ENCODE measurements at places on chromosomes 4 and X.

- no peak for DNase-seq
Observed at GRCh38 chrX:71454222-71454621, 78.7 kb upstream of the OGT start.

DNA sequence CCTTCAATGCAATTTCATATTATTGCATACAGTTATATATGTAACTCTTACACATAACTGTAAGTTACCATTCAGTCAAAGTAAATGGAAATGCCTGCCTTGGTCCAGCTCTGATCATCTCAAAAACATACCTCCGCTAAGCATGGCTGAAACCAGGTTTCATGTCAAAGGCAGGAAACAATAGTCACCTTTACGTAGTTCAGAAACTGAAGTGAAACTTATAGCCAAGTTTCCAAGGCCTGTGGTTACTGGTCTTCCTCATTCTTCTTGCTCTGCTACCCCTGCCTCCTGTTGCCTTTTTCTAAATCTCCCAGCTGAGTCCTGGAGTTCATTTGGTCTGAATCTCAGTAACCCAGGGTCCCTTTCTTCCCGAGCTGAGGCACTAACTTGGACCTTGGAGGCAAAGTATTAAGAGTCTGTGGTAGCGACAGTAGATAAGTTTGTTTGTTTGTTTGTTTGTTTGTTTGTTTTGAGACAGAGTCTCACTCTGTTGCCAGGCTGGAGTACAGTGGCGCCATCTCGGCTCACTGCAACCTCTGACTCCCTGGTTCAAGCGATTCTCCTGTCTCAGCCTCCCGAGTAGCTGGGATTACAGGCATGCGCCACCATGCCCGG lies 30.8 kb downstream of the DAPP1 start:
- peak; percentile 79 for DNase-seq

DNA sequence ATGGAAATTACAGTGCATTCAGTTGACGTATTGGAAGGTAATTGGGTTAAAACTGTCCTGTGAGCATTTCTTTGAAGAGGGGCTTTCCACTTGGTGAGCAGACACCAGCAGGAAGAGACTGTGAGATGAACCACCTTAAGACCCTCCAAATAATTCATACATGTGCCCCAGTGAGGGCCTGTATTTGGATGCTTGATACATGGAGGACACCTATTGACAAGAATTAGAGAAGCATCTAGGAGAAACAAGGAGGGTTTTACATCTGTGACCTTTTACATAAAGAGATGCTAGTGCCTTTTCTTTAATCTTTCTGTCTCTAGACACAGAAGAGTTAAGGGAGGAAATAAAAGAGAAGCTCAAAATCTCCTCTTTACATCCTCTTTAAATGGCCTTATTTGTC lies 1115.3 kb upstream of the IGFBP7 start:
- no peak for DNase-seq

DNA sequence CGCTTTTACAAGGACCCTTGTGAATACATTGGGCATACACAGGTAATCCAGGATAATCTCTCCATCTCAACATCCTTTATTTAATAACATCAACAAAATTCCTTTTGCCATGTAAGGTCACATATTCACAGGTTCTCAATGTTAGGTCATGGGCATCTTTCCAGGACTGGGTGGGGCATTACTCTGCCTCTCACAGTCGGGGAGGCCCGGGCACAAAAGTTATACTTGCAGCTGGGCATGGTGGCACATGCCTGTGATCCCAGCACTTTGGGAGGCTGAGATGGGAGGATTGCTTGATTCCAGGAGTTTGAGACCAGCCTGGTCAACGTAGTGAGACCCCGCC lies 93.7 kb upstream of the AP1S2 start:
- no peak for DNase-seq

DNA sequence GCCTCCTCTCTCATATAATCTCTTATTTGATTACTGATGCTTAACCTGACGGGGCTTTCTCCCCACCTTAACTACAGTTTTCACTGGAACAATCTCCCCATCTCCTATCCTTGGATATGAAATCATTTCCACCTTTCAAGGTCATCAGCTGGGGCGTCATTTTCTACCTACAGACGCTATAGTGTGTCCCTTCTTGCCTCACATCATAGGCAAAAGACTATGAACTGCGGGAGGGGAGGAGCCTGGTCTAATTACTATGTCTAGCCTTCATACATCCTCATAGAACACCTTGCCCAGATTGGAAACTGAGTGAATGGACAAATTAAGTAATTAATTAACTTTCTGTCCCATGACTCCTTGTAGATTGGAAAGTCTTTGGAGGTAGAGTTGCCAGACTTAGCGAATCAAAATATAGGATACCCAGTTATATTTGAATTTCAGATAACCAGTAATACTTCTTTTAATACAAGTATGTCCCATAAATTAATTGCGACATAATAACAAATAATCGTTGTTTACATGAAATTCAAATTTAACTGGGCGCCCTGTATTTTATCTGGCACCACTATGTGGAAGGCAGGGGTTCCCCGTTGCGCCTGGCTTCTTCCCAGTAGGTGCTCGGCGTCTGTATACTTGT lies 752 bp upstream of the ATP6AP2 start:
- DNase-seq = no peak

DNA sequence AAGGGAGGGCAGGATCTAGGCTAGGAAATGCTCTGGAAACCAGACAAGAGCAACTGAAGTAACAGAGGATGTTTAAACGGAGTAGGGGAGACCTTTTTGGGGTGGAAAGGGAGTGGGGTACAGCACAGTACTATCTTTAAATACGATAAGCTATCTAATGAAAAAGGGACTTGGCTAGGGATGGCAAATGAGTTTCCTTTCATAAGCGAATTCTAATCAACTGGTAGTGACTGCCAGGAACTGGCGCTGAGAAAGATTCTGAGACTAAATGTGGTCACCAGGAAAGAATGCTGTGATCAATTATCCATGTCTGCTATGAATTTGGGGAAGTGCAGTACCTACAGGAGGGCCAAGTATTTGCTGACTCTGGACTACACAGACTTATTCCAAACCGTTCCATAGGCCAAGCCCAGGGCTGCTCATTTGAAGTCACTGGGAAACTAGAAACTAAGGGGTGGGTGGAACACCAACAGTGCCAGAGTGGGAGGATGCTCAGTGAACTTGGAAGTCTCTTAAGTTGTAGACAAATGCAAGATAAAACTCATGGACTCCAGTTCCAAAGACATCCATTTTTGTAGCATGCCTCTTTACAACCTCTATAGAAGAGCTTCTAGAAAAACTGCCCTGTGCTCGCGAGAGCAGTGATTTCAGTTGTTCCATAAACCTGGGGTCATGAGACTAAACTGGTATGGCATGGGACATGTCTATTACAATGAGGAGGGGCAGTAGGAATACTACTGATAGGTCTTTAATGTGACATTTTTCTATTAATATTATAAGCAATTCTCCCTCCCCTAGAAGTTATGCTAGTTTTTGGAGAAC lies 2.0 kb downstream of the TRAPPC2 start:
- DNase-seq = no peak

GRCh38 chr4:1565598-1566295 lies 118.4 kb downstream of the FAM53A start:
- peak; percentile 17 for DNase-seq

- DNase-seq = no peak
Observed at GRCh38 chr4:47525154-47525819, 40.2 kb downstream of the ATP10D start.

- DNase-seq = no peak
Observed at GRCh38 chr4:157075811-157076577, at the start of gene GLRB. TSS of gene GLRB (plus strand) at chr4:157076150. CDS start at chr4:157078025, 1,875 bp downstream.

GRCh38 chrX:9746148-9746888 lies 19.3 kb downstream of the GPR143 start:
- DNase-seq = no peak

DNA sequence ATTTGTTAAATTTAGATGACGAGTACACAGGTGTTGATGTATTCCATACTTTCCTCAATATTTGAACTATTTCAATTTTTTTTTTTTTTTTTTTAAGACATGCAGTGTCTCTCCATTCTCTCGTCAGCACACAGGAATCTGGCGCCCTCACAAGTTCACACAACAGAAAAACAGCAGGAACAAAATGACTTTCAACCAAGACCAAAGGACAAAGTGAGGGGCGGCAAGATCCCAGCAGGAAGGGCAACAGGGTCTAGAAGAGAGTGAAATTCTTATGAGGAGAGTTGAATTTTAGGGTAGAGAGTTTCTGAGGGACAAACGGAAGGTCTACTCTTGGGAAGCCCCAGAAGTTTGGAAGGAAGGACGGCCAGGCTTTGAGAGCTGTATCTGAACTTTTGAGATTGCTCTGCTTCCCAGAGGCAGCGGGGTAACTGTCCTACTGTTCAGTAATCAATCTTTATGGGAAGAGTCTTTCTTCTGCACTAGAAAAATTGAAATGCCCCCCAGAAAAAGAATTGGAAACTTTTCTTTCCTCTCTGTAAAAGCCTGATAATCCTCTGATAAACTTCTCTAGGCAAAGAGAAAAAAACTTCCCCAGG lies 760.2 kb downstream of the RAB28 start:
- DNase-seq = no peak

- no peak for DNase-seq
Observed at GRCh38 chr4:131337936-131338335, 1811.2 kb upstream of the PCDH10 start.

- no peak for DNase-seq
Observed at GRCh38 chrX:29870608-29871007, 344.8 kb upstream of the MAGEB2 start.

DNA sequence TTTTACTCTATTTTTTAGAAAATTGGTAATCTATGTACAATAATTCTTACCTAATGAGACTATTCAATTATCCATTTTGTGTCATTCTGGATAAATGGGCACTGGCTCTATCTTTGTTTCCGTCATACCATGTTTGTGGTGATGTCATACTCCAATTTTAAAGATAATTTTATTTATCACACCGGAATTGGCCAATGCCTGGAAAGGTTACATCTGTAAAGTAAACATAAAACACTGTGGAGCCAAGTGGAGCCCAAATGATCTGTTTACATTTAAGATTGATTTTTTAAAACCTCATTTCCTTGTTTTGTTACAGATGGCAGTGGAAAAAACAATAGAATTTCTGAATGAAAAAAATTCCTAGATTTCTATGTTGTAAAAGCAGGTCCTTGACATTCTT lies 120.2 kb upstream of the GPRIN3 start:
- DNase-seq = no peak

DNA sequence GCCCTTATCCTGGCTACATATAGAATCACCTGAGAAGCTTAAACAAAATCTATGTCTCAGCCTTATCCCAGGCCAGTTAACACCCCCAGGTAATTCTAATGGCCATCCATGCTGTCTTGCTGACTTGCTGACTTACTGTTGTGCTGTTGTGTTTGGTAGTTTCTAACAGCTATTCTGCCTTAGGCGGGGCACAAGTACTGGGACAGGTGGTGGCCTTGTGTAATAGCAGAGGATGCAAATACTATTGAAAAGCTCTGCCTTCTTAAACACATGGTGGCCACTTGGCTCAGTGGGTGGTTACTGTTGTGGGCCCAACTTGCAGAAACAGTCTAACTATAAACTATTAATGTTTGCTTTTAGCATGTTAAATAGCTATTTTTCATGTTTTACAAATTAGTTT lies 56.2 kb downstream of the CDS1 start:
- DNase-seq = no peak

DNA sequence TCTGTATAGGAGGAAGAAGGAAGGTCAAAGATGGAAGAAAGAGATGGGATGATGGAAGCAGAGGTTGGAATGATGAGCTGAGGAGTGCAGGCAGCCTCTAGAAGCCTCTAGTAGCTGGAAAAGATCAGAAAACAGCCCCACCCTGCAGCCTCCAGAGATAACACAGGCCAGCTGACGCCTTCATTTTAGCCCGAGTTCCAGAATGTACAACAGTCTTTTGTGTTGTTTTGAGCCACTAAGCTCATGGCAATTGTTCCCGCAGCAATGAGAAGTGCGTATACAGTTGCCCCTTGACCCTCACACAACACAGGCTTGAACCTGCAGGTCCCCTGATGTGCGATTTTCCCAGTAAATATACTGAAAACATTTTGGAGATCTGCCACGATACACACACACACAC lies 72.0 kb downstream of the WFS1 start:
- no peak for DNase-seq
